ENCODE measurements at places on chromosomes 1 and 21. TPM values are rescaled to one million over a fixed set of nuclear protein-coding genes. Genes with fewer than 3 reads are reported as not detected.

Gene IL20
- not detected for total RNA-seq

Gene PERM1
- not detected for total RNA-seq

DNA sequence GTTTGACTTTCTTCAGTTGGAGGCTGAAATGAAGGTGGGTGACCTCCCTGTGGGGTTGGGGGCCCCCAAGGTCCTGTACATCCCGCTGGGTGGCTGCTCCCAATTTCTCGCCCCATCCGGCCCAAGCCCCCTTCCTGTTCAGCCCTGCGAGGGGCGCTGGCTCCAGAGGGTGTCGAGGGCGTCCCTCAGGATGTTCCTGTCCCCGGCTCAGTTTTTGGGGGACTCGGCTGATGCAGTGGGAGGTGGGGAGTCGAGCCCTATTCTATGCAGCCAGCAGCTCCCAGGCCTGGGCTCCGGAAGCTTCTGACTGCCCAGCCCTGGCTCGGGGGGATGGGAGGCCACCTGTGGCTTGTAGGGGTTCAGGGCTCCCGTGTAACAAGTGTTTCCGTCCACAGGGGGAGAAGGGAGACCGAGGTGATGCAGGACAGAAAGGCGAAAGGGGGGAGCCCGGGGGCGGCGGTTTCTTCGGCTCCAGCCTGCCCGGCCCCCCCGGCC, 38.2 kb downstream of the SLC19A1 start:
- no peak overlapping the region for H3K4me3 ChIP-seq
- H3K4me1 ChIP-seq: no peaks in the 10 kb centered on the region
- no peak for DNase-seq
- no peak overlapping the region for H3K27ac ChIP-seq

Gene SLC25A34
- 3.8 TPM for total RNA-seq

Gene CRYAA
- total RNA-seq: not detected

Gene PM20D1
- total RNA-seq: 1.2 TPM

- peaks cover 17% of the 10 kb centered on the region for H3K36me3 ChIP-seq
- no peak for DNase-seq
- no peaks in the 10 kb centered on the region for H3K4me1 ChIP-seq
- no peak within 1 kb of the TSS for H3K4me3 ChIP-seq
- no peaks in the 10 kb centered on the region for H3K27me3 ChIP-seq
Measured at GRCh38 chr1:168280296-168280927, at the start of gene TBX19. Gene TBX19 (plus strand): TSS chr1:168280877. CDS start chr1:168281091, 214 bp downstream.

Data from activated B cell treated with CpG ODN at 0.5 μM for 24 hours (primary cell).